ENCODE measurements at places on chromosomes 1 and 21.

GRCh38 chr1:23748016-23748415 is 4.7 kb downstream of the ELOA start:
- DNase-seq: no peak

DNA sequence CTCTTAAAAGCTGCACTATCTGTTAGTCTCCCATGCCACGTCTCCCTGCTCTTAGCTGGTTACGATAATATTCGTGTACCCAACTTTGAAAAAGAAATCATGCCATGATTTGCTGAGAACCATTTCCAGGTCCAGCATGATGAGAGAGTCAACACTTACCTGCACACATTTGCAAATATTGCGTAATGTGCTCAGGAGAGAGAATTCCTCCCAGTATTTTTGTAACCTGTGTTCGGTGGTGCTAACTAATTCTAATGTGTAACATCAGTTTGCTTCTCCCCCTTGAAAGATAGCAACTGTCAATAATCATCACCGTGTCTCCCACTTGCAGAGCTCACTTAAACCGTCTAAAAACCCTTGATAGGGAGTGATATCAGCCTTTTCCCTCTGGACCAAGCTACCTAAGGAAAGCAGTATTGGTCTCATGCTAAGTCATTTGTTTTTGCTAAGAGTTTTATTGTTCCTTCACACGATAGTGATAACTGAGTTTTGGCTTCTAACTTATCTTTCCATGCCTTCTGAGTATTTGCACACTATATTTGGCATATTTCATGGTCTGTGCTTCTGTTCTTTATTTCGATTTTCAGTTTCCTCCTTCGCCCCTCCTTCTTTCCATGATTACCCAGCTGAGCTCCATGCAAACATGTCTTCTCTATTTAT is 61.1 kb upstream of the IRF2BP2 start:
- no peak for DNase-seq

GRCh38 chr1:44743211-44743610 is 3.6 kb downstream of the KIF2C start:
- DNase-seq: no peak

DNA sequence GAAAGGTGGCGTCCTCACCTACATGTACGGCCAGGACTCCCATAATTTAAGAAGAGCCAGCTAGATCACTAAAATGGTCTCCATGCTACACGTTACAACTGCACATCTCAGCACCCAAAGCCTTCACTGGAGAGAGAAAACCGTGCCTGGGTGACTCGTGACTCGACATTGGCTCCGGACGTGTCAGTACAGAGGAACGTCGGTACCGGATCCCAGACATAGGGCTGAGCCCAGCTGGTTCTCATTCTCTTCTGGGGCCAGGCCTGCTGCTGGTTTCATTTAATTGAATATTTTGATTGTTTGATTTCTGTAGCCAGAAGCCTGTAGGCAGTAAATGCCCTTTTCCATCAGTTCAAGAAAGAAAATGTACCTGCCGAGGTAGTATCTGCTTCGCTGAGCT is 93.1 kb downstream of the HHIPL2 start:
- no peak for DNase-seq

GRCh38 chr1:185819798-185820197 is 85.6 kb downstream of the HMCN1 start:
- DNase-seq: no peak

DNA sequence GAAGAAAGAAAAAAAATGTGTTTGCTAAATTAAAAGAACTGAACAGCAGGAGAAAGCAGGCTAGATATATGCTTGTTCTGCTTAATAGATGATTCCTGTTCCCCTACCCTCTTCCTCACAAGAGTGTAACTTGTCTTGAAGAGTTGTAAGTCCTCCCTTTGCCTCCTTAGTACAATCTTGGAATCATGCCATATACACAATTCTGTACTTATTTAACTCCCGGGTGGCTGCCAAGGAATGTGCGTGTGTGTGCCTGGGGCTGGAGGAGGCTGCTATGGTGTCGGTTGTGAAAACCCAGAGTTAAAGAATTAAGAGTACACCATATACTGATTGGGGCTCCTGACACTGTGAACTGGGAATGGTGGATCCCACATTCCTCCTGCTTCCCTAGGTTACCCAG is 194.2 kb downstream of the SIPA1L2 start:
- DNase-seq: no peak

GRCh38 chr1:60847391-60847790 is 235.0 kb upstream of the NFIA start:
- DNase-seq: no peak

DNA sequence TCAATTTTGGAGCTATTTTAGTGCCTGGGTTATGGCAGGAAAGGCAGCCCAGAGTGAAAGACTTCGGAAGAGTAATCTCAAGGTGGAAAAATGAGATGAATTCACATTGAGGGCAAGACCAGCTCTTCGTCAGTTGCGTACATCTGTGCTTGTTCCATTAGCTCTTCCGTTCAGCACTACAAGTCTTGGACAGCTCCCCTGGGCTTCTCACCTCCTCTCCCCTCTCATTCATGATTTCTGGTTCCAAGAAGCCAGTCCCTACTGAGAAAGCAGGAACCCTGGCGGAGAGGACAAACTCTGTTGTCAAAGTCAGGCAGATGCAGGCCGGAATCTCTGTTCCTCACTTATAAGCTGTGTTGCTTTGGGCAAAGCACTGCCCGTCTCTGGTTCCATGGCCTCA is 76.5 kb downstream of the ACTL8 start:
- no peak for DNase-seq

DNA sequence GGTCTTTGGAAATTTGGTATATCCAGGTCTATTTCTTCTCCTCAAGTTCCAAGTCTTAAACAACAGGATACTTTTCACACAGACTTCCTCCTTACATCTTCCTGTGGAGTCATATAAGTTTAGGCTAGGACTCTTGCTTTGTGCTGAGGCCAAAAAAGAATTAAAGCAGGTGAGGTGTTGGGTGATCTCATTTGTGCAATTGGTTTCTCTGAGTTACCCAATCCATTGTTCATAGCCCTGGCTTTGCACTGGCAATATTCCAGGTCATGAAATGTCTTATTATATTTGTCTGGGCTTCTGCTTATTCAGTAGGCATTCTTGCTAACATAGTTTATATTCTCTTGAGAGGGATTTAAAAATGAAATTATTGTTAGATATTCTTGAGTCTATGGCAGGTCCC is 14.1 kb upstream of the KIAA0040 start:
- no peak for DNase-seq

DNA sequence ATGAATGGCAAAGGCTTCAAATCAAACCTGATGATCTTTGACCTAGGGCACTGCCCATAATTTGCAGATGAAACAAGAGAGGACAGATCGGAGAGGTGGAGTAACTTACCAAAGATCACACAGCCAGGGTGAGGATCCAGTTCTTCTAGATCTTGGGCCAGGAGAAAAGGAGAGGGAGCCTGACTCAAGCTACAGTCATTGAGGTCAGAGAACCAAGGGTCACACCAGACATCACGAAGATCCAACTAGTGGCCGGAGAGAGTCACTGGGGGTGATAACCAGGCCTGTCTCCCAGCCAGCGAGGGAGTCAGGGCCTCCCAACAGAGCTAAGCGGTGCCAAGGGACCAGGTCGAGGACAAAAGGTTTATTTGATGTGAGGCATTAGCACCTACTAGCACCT is 115.0 kb downstream of the RIPK4 start:
- no peak for DNase-seq

- DNase-seq: no peak
Measured at GRCh38 chr1:7049913-7050625, 264.8 kb downstream of the CAMTA1 start.

- no peak for DNase-seq
Measured at GRCh38 chr1:178566187-178566586, 53.3 kb downstream of the TEX35 start.

DNA sequence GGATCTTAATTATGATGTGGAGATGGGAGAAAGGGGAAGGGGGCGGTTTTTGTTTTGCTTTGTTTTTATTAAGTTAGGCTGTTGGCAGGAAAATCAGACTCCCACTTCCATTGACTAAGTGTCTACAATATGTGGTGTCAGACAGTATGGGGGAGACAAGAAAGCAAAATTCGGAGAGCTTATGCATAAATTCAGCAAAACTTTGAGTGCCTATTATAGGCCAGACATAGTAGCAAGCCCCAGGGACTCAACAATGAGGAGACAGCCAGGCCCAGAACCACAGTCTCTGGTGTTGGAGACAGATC is 835 bp upstream of the TSPAN2 start:
- DNase-seq: no peak

DNA sequence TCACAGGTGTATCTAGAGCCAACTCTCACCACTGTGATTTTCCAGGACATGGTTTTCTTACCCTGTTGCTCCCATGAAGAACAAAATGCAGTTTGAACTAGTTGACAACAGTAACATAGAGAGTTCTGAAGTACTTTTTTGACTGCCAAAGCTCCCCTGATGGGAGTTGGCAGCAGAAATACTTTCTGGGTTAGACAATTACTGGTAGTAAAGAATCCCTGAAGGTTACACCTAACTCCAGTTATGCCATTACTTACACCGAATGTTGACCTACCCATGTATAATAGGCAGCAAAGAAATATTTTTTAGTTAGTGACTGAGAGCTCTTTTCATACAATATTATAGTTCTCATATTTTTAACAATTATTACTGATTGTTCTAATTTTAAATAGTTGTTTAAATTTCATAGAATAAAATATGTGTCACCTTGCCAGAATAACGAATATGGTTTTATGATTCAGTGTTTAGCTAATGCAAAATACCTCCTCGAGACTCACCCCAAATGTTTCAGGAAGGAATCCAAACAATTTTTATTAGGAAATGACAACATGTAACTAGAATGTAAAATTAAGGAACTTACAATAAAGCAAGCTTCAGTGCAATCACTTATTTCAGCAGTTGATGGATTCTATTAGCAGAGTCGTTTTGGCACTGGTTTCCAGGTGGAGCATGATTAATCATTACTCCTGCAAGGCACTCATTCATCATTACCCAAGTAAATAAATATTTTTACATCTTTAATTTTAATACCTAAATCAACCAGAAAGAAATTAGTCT is 237.6 kb downstream of the MRPL39 start:
- DNase-seq: no peak

DNA sequence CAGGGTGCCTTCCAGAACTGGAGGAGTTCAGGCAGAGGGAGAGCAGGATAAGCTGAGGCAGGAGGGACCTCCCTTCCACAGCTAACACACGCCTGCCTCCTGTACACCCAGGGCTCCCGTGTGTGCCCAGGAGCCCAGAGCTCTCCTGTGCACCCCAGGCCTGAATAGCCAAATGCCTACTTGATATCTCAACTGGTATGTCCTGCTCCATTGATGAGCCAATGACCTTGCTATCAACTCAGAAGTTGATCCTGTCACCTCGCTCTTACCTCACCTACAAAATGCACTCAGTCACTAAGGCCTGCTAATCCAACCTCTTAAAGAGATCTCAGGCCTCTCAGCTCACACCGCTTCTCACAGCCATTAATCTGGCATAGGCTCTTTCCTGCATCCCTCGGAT is 7.1 kb downstream of the ECHDC2 start:
- DNase-seq: no peak

GRCh38 chr1:157137046-157137407 is 1.2 kb downstream of the ETV3 start:
- no peak for DNase-seq

DNA sequence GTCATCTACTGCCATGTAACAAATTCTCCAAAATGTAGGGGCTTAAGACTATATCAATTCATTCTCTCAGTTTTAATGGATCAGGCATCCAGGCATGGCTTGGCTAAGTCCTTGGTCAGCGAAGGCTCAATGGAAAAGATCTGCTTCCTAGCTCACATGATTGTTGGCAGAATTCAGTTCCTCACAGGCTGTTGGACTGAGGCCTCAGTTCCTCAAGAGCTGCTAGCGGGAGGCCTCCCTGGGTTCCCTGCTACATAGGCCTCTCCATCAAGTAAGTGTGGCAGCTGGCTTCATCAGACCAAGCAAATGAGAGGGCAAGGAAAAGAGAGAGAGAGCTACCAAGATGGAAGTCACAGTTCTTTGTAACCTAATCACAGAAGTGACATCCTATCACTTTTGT is 19.6 kb upstream of the EYA3 start:
- no peak for DNase-seq

DNA sequence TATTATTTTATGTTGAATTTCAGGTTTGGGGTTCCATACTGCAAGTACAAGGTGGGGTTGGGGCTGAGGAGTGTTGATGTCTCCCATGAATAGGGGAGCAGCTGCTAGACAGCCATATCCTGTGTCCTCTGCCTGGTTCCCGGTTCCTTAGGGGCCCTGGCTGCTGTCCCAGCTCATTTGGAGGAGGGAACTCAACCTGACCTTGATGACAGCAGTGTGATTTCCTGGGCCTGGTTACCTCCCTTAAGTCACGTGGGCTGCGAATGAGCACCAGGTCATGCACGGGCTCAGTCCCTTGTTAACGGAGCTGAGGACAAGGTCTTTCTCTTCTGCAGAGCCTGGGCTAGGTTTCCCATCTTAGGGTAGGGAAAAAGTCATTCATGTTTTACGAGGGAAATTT is 85.1 kb downstream of the MTR start:
- DNase-seq: no peak

DNA sequence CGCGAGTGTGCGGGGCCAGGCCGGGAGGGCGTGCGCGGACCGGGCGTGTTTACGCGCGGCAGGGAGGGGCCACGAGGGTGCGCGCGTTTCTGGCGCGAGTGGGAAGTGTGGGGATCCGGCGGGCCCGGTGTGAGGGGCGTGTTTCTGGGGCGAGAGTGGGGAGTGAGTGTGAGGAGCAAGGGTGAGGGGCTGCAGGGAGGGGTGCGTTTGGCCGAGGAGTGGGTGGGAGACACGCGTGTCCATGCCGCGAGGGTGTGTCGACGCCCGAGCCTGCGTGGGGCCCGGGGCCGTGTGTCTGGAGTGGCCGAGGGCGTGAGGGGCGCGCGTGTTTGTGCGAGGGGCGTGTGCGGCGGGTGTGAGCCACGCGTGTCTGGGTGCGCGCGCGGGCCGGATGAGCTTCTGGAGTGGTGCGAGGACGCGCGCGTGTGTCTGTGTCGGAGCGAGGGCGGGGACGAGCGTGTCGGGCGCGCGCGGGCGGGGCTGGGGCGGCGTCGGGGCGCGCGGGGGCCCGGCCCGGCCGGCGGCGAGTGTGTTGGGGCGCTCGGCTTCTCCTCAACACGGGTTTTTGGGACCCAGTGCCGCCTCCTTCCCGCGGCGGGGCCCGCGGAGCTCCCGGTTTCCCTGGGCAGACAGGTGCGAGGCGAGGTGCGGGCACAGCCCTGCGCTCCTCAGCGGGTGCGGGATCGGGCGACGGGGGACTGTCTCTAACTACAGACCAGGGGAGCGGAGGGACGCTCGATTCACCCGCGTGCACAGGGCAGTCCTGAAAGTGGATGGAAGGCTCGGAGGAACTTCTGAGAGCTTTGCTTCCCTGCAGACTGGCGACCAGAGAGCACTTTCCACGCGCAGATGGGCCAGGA is 65.8 kb upstream of the VAMP3 start:
- DNase-seq: no peak

DNA sequence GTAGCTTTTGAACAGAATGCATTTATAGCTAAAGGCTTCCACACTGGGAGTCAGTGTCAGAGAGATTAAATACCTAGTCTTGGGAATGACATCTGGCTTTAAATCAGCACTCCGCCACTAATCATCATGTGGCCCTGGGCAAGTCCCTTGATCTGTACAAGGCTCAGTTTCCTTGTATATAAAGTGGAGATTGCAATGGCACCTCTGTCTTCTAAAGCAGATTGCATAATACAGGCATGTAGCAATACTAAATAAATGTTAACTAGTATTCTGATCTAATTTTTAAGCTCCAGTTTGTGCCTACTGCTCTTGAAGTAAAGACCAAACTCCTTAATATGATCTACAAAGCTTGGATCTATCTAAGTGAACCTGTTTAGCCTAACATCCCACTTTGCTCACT is 249.4 kb downstream of the PLPP3 start:
- DNase-seq: no peak

- no peak for DNase-seq
Measured at GRCh38 chr21:46368533-46369285, 44.8 kb downstream of the PCNT start.

- DNase-seq: no peak
Measured at GRCh38 chr1:216425577-216425976, 2.3 kb upstream of the USH2A start.
